NCI-H1694 (cell line): ENCODE measurements at places on chromosomes 3 and 15.

DNA sequence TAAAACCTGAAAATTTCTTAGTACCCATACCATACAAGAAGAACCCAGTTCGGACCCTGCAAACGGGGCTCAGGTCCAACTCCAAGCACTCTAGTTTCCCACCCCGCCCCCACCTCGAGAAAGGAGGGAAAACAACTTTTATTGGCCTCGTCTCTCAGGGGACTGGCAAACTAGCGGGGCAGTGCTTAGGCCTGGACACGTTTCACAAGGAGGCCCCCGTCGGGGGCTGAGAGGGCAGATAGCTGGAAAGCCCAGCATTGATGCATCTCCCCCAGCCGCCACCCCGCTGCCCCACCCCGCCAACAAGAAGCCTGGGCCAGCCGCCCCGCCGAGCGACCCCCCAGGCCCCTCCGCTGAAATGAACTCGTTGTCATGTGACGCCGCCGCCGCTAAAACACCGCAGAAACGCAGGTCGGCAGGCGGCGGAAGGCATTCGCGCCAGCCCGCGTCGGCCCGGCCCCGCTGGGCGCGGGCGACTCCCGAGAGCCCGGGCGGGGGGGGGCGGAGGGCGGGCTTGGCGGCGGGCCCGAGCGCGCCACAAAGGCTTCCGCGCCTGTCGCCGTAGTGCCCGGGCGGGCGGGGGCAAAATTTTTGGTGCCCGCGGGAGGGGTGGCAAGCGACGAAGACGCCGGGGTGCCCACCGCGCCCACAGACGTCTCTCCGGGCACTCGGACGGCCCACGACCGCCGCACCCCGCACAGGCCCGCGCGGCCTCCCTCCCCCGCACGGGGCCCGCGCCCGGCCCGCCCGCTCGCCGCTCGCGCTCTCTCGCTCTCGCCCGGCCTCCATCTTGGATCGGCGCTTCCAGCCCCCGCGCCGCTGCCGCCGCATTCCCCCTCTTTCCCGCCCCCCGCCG, 634 bp downstream of the STAG1 start:
- peak; percentile 53 for DNase-seq

- no peak for DNase-seq
These were observed 5.5 kb downstream of the RNU5B-1 start for GRCh38 chr15:65309882-65310418.

DNA sequence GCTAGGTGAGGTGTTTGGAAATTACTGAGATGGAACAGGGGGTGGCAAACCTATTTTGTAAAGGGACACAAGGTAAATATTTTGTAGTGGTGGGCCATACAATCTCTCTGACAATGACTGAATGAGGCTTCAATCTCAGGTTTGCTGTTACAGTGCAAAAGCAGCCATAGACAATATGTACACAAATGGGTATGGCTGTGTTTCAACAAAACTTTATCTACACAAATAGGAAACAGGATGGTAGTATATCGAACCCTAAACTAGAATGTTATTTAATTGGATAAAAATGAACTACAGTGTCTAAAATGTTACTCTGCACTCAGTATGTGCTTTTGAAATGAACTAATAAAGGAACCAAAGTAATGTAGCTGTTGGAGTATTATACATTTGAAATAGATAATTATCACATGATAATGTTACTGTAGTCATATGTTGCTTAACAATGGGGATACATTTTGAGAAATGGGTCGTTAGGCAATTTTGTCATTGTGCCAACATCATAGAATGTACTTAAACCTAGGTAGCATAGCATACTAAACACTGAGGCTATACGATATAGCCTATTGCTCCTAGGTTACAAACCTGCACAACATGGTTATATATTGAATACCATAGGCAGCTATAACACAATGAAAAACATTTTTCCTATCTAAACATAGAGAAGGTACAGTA, 495.2 kb upstream of the TBL1XR1 start:
- DNase-seq = no peak

GRCh38 chr3:18900994-18901393, 247.3 kb upstream of the KCNH8 start:
- no peak for DNase-seq

GRCh38 chr3:117439812-117440211, 730.2 kb downstream of the TUSC7 start:
- DNase-seq = peak; percentile 90

GRCh38 chr3:141011997-141012262, 39.2 kb upstream of the SPSB4 start:
- no peak for DNase-seq

DNA sequence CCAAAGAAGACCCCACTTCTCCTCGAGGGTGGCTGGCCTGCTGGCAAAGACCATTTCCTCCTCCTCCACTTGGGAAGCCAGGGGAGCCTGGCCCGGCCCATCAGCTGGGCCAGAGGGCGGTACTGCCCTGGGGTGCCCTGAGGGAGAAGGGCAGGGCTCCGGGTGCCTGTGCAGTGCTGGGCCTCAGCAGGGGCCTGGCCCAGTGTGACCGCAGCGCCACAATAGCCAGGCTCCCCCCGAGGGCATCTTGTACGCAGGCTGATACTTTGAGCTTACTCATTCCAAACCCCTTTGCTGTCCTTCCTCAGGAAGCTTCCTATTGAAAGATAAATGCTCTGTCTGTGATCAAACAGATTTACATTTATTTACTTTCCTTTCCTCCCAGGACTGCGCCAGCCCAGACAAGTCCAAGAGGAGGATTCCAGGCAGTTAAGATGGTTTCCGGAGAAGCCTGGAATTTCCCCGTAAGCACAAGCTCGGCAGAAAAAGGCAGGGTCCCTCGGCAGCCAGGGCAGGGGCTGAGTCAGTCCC, 240.1 kb downstream of the XXYLT1 start:
- DNase-seq = no peak

- DNase-seq = no peak
These were observed 861.0 kb upstream of the NR2F2 start for GRCh38 chr15:95469496-95470000.

DNA sequence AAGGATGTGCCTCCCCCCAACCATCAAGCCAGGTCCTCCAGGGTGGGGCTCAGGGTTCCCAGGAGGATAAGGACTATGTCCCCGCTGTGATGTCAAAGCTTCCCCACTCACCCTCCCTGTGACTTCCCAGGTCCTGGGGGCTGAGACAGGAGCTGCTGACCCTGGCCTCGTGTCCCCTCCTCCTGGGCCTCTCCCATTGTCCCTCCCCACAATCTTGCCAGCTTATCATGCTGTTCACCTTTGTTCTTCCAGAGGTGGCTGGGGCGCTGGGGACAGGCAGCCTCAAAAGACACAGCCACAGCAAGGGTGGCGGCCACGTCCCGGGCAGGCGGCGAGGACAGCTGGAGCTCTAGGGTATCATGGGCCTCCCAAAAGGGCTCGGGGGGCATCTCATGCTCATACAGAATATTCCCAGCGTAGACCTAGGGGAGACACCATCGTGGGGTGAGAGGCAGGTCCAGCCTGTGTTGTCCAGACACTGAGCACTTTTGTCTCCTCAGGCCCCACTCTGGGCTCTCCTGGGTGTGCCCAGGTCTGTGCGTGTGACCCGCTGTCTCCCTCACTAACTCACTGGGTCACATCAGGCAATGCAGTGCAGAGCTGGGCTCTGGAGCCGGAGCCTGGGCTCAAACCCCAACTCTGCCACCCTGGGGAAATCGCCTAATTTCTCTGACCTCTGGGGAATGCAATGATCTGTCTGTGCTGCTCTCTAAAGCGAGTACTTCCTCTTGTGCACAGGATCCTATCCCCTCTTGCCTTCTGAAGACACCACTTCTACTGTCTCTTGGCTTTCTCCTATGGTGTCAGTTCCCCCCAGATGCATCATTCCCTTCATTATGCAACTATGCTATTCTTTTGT, 30.0 kb downstream of the SNX33 start:
- DNase-seq = no peak

GRCh38 chr15:96073908-96074307, 256.6 kb upstream of the NR2F2 start:
- no peak for DNase-seq

- DNase-seq = no peak
These were observed 734 bp downstream of the TBL1XR1 start for GRCh38 chr3:177196456-177197040.

DNA sequence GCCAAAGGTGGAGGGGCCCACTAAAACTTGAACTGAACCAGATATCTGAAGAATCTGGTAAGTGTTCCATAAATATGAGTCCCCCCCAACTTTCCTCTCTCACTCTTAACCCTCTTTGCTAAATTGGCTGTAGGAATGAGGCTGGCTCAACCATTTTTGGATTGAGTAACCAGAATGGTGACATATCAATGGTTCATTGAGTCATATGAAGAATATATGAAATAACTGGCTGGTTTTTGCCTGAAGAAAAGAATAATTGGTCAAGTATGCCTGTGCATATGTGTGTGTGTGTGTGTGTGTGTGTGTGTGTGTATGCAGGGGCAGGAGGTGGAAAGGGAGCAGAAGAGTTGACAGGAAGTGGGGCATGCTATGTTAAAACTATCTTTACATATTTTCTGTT, 472.9 kb upstream of the THBS1 start:
- DNase-seq = no peak

DNA sequence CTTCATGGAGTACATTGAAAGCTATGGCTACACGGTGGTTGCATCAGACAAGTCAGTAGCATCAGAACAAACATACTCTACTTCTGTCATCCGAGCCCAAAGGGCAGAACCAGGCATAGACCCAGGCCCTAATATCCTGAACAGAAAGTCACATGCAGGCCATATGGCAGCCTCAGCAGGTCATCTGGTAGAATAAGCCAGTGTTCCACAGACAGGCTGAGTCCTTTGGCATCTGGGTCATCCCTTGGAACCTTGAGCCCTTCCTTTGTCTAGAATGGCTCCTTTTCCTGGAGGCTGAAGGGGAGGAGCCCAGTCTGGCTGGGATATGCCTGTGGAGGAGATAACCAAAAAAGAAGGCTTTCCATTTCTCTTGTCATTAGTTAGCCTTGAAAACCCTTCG, 29.2 kb downstream of the SEMA6D start:
- no peak for DNase-seq

- no peak for DNase-seq
These were observed 126.1 kb downstream of the AQP9 start for GRCh38 chr15:58264053-58264971.

DNA sequence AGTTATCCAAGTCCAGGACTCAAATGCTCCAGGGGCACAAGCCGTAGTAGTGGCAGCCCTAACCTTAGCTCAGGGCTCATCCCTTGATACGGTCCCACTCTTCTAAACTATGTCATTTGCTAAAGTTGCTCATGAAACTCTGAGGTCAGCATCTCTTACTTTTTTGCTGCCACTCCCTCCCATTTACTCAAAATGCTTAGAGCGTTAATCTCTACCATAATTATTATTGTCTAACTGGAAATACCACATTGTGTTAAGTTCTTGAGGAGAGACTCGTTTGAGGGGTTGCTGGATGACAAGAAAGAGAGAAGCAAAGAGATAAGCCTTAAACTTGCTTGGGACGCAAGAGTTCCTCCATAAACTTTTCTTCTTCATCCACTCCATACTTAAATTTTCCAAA, 26.9 kb upstream of the TMOD3 start:
- DNase-seq = no peak

DNA sequence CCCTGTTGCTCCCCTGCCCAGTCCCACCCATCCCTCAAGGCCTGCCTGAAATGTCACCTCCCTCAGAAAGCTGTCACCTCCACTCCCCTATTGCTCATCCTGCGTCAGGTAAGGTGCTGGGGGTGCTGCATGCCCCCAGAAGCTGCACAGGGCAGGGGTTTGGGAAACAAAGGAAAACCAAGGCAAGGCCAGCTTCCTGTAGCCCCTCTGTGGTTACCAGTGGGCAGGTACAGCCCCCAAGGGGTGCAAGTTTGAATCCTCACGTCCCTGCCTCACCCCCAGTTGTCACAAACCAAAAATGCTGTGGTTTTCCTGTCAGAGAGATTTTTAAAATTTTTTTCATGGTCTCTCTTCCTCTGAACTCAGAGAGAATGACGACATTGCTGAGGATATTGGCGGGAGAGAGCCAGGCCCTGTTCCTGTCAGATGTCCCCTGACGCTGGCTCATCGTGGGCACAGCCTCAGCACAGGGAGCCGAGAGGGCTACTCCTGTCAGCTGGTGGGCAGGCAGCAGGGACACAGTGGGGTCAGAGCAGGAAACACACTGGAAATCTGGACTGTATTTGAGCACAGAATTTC, 27.0 kb downstream of the PSTPIP1 start:
- DNase-seq = no peak

DNA sequence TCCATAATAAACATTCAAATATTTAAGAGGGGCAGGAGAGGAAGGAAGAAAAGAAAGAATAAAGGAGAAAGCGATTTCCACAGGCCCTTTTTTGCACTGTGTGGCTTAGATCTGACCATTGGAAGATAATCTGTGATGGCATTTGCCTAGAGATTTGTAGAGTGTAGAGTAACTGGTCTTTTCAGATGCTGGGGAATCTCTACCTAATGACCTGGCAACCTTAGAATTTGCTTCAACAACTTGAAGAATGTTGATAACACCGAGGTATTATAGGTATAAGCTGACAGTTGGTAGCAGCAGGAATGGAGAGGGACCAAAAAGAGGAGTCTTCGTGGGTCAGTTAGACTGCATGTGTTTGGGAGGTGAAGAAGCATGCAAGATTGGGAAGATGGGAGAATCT, 20.9 kb upstream of the AVEN start:
- no peak for DNase-seq

GRCh38 chr15:74251131-74251811, 15.1 kb downstream of the CCDC33 start:
- no peak for DNase-seq

- no peak for DNase-seq
These were observed 239.7 kb downstream of the UBE2E2 start for GRCh38 chr3:23442598-23443383.

DNA sequence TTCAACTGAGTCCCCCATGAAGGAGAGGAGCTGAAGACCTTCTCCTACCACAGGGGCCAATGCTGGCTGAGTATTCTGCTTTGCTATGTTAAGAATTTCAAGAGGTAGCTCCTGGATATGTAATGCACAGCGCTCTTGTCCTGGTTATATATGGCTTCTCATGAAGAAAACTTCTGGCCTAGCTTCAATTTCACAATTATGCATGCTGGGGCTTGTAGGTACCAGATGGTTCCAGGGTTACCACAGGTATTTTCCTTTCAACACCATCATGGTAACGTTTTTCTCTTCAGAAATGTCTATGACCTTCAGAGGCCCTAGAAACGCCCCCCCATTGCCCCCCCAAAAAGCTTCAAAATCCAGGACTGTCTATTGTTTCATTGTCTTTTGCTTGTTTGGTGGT, 311.7 kb upstream of the ICE2 start:
- peak; percentile 31 for DNase-seq

- no peak for DNase-seq
These were observed 58.9 kb upstream of the TP63 start for GRCh38 chr3:189572249-189572648.

- no peak for DNase-seq
These were observed 186.5 kb upstream of the PEX5L start for GRCh38 chr3:180223268-180223667.
